IMR-90 (cell line): ENCODE measurements at places on chromosomes 1 and 21. TPM values are rescaled to one million over a fixed set of nuclear protein-coding genes. Genes with fewer than 3 reads are reported as not detected.

DNA sequence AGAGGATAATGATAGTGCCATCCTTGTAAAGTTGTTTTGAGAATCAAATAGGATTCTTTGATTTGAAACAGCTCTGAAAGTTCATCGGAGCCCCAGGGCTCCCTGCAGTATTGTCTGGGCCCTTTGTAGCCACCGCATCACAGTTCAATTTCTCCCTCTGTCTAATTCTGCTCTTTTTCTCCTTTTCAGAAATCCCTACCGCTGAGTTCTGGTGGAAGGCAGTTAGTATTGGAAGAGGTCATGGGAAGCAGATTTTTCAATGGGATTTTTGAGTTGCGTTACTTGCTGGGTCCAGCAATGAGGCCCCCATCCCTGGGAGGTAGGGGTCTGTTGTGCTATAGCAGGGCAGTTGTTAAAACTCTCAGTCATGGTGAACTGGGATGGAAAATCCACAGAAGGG lies 101.0 kb upstream of the DISP3 start:
- H3K4me3 ChIP-seq, result no peak overlapping the region
- H3K4me1 ChIP-seq, result no peaks in the 10 kb centered on the region
- DNase-seq, result no peak
- no peak overlapping the region for H3K27ac ChIP-seq

GRCh38 chr1:172544481-172545104 lies 11.6 kb downstream of the SUCO start:
- no peaks in the 10 kb centered on the region for H3K27me3 ChIP-seq
- H3K36me3 ChIP-seq, result no peaks in the 10 kb centered on the region
- no peak for DNase-seq
- peaks cover 2% of the 10 kb centered on the region; the same call in 1 of the 2 replicates for H3K4me1 ChIP-seq
- H3K27ac ChIP-seq, result no peak overlapping the region

The GJA9 gene
- total RNA-seq, result not detected in 2 replicates

The CELA2A gene
- total RNA-seq, result not detected in 2 replicates

The NEGR1 gene
- 9.1 and 13.1 TPM in 2 replicates for total RNA-seq

DNA sequence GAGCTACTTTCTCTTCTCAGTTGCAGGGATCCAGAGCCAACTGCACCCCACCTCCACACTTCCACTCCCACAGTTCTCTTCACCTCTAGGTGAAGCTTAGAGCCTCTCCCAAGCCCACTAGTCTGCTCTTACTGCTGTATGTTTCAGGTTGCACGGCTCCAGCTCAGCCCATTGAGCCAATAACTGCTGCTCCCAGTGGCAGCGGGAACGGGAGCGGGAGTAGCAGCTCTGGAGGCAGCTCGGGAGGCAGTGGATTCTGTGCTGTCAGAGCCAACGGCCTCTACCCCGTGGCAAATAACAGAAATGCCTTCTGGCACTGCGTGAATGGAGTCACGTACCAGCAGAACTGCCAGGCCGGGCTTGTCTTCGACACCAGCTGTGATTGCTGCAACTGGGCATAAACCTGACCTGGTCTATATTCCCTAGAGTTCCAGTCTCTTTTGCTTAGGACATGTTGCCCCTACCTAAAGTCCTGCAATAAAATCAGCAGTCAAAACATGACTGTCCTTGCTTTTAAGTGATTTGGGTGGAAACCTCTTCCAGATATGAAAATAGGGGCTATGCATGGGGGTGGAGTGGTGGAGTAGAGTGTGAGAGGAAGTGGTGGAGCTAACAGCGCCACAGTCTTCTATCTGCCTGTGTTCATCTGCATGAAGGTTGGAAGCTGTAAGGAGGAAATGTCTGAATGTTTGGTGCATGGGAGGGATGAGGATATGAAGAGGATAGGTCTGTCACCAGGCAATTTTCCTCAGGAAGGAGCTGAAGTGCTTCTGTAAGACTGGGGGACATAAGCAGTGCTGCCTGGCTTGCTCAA lies 29.6 kb downstream of the CHIA start:
- no peak overlapping the region for H3K27ac ChIP-seq
- H3K4me1 ChIP-seq, result no peaks in the 10 kb centered on the region
- H3K36me3 ChIP-seq, result no peaks in the 10 kb centered on the region
- peaks cover 3% of the 10 kb centered on the region for H3K27me3 ChIP-seq

The FCAMR gene
- total RNA-seq, result not detected in 2 replicates

- no peaks in the 10 kb centered on the region for H3K27me3 ChIP-seq
- H3K4me1 ChIP-seq, result no peaks in the 10 kb centered on the region
- H3K27ac ChIP-seq, result no peak overlapping the region
- DNase-seq, result no peak
These were observed 60.3 kb downstream of the ANGPTL1 start for GRCh38 chr1:178810585-178810984.

The PLA2G2D gene
- not detected in 2 replicates for total RNA-seq

DNA sequence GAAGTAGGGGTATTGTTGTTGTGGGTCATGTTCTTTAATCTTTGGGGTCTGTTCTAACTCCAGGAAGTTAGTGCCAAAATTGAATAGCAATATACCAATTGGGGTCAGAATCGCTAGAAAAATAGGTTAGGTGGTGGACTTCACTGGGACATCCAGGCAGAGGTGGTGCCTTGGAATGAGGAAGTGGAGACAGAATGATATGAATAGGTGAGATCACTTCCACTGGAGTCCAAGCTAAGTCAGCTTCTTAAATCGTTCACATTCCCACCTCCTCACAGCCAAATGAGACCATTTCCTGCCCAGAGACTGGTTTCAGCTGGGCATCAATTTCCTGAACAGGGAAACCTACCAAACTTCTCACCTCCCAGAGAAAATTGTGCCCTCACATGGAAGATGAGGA lies 137.8 kb upstream of the RAB4A start:
- H3K4me3 ChIP-seq, result no peak overlapping the region
- peaks cover 4% of the 10 kb centered on the region; the same call in 1 of the 2 replicates for H3K4me1 ChIP-seq
- peaks cover 32% of the 10 kb centered on the region for H3K27me3 ChIP-seq
- H3K27ac ChIP-seq, result no peak overlapping the region
